Activated T-cell treated with anti-CD3 and anti-CD28 coated beads for 24 hours (primary cell): ENCODE measurements at places on chromosomes 5 and 9.

DNA sequence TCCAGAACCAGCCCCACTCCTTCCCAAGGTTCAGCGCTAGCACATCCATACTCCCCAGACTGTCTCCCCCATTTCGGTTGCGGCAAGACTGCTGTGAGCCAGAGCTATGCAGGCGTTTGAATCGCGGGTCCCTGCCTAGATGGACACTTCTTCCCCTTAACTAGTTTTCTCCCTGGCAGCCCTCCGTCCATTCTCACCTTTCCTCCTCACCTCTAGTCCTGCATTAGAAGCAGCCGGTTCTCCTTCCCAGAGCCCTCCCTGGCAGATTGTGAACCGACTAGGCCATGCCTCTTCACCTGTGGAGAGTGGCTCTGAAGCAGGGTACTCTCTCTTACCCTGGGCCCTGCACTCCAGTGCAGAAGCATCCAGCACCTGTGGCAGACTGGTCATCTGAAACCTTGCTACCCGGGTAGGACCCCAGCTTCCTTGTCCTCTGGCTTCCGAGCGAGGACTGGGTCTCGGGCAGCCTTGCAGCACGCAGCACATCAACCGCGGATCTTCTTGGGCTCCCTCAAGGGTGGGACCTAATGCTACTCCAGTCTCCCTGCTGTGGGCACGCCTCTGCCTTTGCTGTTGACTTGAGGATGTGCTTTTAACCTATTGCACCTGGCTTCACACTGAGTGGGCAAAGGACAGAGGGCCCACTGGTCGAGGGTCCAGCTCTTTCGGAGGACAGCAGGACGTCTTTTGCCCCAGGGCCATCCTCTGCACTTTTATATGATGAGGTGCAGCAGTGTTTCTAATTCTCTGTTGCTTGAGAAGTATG is 183.6 kb downstream of the AOPEP start:
- DNase-seq: no peak

DNA sequence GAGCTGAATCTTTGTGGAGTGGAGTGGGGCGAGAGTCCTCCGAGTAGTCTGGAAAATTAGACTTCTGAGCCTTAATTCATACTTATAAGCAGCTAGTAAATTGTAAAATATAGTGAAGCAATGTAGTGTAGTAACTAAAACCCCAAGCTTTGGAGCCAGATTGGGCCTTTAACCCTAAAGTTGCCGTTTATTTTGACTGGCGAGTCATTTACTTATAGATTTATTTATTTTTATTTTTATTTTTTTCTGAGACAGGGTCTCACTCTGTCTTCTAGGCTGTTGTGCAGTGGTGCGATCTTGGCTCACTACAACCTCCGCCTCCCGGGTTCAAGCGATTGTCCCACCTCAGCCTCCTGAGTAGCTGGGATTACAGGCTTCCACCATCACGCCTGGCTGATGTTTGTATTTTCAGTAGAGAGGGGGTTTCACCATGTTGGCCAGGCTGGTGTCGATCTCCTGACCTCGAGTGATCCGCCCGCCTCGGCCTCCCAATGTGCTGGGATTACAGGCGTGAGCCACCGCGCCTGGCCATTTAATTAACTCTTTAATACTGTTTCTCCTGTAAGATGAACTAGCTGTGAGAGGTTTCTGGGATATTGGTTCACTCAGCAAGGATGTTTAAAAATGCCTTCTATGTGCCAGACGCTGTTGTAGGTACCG is 687 bp upstream of the RPS23 start:
- no peak for DNase-seq

GRCh38 chr5:150853561-150853960 is 7.2 kb downstream of the IRGM start:
- DNase-seq: no peak

DNA sequence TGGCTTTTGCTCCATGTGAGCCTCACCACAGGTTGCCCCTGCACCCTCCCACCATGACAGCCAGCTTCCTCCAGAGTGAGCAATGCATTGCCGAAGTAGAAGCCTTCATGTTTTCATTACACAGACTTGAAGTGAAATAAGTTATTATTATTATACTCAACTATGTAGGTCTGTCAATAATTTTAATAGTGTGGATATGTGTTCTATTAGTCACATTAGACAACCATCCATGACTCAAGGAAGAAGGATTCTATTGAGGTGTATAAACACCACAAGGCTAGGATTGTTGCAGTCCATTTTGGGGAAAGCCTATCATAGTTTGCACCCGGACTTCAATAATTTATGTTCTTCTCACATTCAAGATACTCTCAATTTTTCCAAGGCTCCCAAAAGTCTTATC is 369.5 kb downstream of the TAF11L14 start:
- DNase-seq: no peak

GRCh38 chr9:120507936-120508510 is 71.9 kb downstream of the CDK5RAP2 start:
- no peak for DNase-seq

DNA sequence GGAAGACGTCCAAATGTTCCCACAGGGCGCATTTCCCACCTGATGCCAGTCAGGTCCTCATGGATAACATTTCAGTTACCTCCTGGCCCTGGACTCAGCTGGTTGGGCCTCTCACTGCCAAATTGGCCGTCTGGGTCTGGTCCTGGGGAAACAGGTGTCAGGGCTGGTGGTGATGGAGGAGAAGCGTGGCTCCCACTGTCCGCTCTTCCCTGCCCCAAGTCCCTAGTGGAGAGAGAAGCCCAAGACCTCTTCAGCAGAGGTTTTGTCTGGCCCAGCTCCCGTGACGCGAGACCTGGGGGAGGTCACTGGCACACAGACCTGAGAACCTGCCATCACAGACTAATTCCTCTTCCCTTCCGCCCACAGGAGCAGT is 27.8 kb upstream of the PRDM12 start:
- no peak for DNase-seq

GRCh38 chr5:78979909-78980308 is 5.2 kb downstream of the ARSB start:
- no peak for DNase-seq

- DNase-seq: no peak
Measured at GRCh38 chr5:31939151-31939550, 235.0 kb downstream of the GOLPH3 start.

DNA sequence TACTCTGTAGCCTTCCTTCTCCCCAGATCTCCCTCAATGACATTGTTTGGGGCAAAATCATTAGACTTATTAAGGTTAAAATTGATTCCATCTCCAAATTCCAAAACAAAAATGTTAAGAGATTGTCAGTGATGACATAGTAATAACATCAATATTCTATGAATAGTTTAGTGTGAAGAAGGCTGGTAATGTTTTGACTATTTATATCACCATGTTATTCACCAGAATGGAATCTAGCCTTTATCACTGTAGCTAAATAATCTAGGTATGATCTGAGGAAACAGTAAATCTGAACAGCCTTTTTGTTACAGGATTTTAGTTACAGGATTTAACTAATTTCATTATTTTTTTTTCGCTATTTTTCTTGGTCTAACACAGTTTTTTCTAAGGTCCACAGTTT is 929 bp upstream of the PLPP6 start:
- no peak for DNase-seq

DNA sequence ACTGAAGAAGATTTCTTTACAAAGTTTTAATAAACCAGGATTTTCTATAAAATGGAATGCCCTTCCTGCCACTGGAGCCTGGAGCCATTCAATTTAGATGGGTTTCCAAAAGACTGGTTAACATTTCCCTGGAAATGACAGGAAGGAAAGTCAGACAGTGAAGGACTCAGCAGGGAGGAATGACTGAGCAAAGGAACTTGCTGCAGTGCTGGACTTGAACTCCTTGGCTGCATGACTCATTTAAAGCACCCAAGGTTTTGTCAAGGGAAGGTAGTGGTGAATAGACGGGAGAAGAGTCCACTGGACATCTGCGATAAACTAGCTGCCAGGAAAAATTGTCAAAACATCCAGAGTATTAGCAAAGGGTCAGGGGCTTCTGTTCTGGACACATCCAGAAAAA is 163.8 kb upstream of the SLC28A3 start:
- no peak for DNase-seq

- DNase-seq: no peak
Measured at GRCh38 chr5:5344051-5344571, 78.4 kb upstream of the ICE1 start.

DNA sequence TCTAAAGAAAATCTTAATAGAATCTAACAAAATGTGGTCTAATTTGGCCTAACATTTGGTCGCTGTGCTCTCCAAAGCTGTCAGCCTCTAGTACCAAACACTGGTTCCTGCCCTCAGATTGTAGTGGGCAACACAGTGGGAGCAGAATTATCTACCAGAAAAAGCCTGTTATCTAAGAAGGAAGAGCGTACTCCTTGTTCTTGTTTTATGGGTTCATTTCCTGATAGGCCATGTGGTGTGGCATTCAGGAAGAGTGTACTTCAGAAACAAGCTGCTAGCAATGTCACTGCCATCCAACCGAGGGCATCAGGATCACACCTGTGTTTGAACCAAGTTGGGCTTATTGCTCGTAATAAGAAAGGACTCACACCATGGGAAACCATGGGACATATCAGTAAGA is 487.9 kb upstream of the DAP start:
- DNase-seq: no peak

DNA sequence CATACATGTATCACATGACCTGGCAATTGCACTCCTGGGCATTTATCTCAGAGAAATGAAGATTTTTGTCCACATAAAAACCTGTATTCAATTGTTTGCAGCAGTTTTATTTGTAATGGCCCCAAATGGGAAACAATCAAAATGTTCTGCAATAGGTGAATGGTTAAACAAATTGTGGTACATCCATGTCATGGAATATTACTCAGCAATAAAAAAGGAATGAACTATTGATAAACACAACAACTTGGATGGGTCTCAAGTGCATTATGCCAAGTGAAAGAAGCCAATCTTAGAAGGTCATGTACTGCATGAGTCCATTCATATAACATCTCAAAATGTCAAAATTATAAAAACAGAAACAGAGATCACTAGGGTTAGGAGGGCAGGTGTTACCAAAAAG is 1.5 kb upstream of the NDUFS4 start:
- DNase-seq: no peak

DNA sequence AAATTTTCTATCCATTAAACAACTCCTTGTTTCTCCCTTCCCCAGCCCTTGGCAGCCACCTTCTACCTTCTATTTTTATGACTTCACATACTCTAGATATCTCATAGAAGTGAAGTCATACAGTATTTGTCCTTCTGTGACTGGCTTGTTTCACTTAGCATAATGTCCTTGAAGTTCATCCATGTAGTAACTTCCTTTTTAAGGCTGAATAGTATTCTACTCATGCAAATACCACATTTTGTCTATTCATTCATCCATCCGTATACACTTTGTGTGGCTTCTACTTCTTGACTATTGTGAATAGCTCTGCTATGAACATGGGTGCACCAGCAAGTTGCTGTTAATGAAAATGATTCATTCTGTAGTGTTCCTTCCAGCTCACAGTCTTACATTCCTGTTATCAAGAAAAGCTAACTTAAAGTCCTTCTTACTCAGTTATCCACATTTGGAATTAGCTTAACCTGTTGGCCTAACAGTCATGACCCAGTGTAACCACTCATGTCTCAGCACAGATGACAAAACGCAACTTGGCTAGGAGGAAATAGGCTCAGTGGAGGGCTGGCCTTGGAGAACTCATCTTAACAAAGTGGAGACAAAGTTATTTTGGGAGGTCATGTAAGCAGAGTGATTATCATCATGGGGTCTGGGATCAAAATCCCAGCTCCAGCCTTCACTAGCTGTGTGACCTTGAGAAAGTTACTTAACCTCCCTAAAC is 129.7 kb upstream of the MAP3K1 start:
- no peak for DNase-seq

GRCh38 chr9:84756731-84757130 is 87.2 kb downstream of the NTRK2 start:
- no peak for DNase-seq

GRCh38 chr9:306907-307306 is 92.2 kb downstream of the DOCK8 start:
- peak; percentile 33 for DNase-seq

GRCh38 chr5:84605241-84605640 is 220.6 kb upstream of the EDIL3 start:
- no peak for DNase-seq

- DNase-seq: no peak
Measured at GRCh38 chr5:115626445-115626823, 598 bp upstream of the TMED7 start.

DNA sequence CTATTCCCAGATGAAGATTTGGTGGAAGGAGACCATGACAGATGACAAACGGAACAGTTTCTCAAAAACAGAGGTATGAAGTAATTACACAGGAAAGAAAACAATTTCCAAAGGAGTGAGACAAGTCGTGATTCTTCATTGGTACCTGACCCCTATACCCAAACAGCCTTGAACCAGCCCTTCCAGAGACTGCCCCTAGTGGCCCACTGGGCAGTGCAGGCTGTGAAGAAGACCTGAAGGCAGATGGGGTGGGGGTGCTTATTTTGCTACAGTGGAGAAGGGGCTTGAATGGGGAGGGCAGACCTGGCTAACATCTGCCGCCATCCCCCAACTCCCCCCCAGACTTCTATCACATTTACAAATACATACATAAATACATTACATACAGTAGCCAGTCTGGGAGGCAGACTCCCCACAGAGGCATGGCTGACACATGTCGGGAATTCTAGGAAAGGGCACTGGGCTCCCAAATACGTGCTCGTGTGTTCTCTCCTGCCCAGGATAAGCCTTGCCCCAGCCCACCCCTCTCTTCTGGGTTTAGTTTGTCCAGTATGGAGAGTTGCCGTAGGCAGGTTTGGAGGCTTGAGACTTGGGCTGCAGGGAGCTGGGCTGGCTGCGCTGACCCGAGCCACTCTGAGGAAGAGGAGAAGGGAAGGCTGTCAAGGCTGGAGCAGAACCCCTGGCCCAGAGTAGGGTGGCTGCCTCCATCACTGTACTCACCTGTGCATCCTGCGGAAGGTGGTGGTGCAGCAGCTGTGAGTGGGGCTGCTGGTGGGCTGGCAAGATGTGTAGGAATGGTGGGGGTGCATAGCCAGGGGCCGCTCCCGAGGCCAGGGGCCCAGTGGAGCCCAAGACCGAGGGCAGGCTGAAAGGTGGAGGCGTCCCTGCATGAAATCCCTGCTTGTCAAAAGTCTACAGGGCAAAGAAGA is 105.3 kb downstream of the UBE2R2 start:
- peak; percentile 9 for DNase-seq

- no peak for DNase-seq
Measured at GRCh38 chr5:81397176-81397575, 3.2 kb upstream of the ACOT12 start.

- DNase-seq: no peak
Measured at GRCh38 chr9:20117482-20117881, 328.6 kb upstream of the SLC24A2 start.

DNA sequence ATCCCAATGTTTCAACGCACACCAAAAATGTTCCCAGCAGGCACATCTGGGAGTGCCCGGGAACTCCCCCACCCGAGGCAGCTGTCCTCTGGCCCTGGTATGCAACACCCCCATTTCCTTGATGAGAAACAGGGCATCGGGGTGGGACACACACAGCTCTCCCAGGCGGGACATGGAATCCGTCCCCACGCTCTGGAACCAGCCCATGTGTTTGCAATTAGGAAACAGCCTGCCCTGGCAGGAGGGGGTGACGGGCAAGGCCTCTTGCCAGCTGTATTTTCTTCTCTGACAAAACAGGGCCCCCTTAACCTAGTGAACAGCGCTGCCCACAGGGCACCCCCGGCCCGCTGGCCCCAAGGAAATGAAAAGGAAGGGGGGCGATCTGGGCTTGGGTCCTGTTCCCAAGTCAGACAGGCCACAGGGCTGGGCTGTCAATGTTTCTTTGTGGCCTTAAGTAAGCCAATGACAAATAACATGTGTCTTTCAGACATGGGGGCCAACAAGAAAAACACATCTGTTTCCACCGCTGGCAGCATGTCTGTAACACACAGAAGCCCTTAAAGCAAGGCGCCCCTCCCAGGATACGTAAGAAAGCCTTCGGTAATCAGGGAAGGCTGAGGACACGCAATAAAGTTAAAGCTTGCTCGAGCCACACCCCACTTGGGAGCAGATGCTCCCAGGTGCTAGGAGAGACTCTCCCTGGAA is 125.3 kb downstream of the ROR2 start:
- DNase-seq: no peak
